ENCODE measurements at places on chromosomes 1 and 21.
A peak's percentile ranks its signal among the peaks of the same experiment; 100 is the strongest.

- peak; percentile 91 for DNase-seq
Observed at GRCh38 chr1:16612332-16613172, 812 bp downstream of the NBPF1 start.

DNA sequence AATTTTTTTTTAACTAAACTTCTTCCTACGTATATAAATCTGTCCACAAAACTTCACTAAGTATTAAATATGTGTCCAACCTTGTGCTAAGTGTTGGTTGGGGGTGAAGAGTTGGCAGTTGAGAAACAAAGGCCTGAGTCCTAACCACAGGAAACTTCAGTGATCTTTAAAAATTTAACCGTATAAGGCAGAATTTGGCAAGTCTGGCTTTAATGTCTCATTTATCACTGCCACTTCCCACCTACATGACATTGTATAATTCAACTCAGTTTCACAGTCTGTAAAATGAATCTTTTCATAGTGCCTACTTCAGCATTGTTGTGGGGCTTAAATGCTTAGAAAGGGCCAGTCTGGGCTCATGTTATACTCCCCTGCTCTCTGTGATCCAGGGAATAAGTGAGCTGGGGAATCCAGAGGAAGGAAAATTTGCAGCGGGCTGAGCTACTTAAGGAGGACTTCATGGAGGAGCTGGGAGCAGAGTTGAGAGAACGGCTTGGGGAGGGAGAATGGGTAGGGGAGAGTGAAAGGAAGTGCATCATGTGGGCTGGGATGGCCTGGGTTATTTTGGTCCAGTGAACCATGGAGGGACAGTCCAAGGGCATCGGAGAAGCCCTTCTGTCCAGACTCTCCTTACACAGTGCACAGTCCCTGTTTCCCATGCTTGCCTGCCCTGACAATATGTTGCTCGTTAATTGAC lies 14.5 kb downstream of the IFNAR2 start:
- no peak for DNase-seq

GRCh38 chr1:54309631-54310366 lies 96.4 kb downstream of the SSBP3 start:
- no peak for DNase-seq

GRCh38 chr1:204920511-204920910 lies 49.8 kb downstream of the NFASC start:
- no peak for DNase-seq

GRCh38 chr1:113217447-113218208 lies 144.6 kb downstream of the LRIG2 start:
- DNase-seq: no peak

DNA sequence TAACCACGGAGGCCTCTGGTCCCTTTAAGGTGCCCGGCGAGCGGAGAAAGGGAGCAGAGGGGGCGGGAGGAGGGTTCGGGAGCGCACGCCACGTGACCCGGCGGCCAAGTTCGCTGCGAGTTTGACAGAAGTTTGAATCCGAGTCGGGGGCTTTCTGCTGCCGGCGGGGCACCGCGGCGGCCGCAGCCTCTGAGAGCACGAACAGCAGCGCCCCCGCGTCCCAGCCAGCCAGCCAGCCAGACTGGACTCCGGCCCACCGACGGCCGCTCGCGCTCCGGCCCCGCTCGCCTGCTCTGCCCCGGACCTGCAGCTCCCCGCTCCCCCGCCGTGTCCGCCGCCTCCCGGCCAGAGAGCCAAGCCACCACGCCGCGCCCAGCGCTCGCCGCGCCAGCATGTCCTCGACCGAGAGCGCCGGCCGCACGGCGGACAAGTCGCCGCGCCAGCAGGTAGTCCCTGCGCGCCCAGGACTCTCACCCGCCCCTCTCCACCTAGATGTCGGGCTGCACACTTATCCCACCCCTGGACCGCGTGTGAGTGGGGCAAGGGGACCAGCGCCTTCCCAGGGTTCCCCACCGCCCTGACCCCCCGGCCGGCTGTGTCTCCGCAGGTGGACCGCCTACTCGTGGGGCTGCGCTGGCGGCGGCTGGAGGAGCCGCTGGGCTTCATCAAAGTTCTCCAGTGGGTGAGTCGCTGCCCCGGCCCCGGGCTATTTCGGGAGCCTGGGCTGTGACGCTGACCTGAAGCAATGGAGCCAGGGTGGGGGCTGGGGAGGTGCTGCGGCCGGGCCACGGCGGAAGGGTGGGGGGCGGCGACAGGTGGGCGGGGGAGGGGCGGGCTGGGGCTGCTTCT lies at the start of gene SYPL2:
Gene SYPL2, plus strand, starts transcription at position 95 of the 849 bp plus-strand sequence. Its CDS starts 298 bp downstream, at position 393.
- no peak for DNase-seq

- no peak for DNase-seq
Observed at GRCh38 chr1:231155808-231156207, 6.0 kb upstream of the TRIM67 start.

GRCh38 chr1:119101563-119101962 lies 38.9 kb downstream of the WARS2 start:
- no peak for DNase-seq

DNA sequence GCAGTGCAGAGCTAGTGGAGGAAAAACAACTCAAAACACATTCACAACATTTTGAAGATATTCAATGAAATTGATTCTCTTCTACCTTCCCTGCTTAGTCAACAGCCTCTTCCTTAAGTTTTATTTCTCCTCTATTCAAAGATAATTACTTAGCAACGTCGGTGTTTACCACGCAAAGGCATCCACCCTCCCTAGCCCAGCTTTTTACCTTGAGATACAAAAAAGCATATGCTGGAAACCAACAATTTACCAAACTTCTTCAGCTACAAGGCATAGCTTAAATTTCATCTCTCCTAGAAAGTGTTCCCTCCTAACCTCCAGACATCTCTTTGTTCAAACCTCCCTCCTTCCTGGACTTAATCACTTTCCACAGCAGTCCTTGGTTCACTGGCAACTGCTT lies 102.8 kb upstream of the SOD1 start:
- no peak for DNase-seq

- DNase-seq: no peak
Observed at GRCh38 chr1:151855933-151856332, 2.4 kb upstream of the THEM5 start.

GRCh38 chr1:25619101-25619890 lies 2.7 kb downstream of the MAN1C1 start:
- DNase-seq: no peak

DNA sequence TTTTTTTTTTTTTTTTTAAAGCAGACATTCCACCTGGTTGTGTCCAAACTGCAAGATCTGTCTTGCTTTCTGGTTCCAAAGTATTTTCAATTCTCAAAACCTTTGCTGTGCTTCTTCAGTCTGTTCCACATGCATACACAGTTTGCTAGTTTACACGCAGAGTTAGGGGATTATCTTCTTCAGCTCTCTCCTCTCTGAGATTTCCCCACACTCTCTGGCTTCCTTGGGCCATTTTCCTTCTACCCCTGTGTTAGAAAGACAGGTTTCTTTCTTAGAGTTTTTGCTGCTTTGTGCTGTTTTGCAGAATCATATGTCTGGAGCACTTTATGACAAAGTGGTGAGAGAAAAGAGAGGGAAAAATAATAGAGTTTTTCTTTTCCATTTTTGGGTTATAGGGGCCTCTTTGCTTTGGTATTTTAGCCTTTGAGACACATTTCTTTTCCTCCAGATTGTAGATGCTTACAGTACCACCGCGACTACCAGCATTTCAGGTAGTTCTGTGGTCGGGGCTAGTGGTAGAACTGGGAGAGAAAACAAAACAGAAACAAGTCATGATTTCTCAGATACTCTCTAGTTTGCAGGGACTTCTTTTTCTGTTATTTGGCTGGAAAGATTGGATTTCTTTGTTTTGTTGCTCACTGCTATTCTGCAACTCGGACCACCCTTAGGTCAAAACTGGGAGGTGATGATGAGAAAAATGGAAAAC lies 66.3 kb downstream of the RABGAP1L start:
- DNase-seq: no peak

- no peak for DNase-seq
Observed at GRCh38 chr1:225909477-225909876, 14.6 kb downstream of the PYCR2 start.

DNA sequence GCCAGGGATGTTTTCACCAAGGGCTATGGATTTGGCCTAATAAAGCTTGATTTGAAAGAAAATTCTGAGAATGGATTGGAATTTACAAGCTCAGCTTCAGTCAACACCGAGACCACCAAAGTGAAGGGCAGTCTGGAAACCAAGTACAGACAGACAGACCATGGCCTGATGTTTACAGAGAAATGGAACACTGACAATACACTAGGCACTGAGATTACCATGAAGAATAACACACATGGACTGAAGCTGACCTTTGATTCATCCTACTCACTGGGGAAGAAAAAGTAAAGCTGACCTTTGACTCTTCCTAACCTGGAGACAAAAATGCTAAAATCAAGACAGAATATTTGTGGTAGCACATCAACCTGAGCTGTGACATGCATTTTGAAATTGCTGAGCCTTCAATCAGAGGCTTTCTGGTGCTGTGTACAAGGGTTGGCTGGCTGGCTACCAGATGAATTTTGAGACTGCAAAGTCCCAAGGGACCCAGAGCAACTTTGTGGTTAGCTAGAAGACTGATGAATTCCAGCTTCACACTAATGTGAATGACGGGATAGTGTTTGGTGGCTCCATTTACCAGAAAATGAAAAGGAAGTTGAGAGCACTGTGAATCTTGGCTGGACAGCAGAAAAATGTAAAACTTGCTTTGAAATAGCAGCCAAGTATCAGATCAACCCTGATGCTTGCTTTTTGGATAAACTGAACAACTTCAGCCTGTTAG lies 190.4 kb upstream of the KCTD3 start:
- no peak for DNase-seq

- DNase-seq: no peak
Observed at GRCh38 chr1:156508955-156509234, 8.3 kb upstream of the MEF2D start.

GRCh38 chr1:80155371-80155770 lies 1148.8 kb upstream of the ADGRL4 start:
- no peak for DNase-seq

- DNase-seq: peak; percentile 56
Observed at GRCh38 chr1:32063261-32063681, 9.5 kb upstream of the TMEM39B start.

- DNase-seq: no peak
Observed at GRCh38 chr1:32684167-32684811, 18.3 kb downstream of the SYNC start.

DNA sequence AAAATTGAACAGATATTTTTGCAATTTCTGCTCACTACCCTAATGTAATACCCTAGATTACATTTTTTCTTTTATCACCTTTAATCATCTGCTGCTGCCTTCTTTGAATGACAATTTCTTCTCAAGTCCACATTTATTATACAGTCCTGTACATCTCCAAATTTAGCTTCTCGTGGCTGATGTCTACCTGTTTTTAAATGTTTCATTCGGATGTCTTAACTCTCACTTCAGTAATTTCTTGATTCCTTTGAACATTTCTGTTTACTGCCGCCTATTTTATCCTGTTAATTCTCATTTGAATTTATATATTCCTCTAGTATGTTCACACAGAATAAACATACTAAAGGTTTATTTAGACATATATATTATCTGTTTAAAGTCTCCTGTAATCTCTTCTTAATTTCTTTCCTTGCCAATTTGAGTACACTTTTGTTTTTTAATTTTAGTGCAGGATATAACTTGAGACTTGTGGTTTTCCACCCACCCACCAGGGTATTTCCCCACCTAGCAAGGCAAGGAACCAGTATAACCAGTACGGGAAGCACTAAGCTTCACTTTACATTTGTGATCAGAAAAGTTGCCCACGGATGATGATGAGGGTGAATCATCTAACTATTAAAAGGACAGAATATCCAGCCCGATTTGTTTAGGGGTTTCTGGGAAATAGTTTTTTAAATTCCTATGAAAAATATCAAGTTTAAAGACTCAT lies 12.7 kb downstream of the INSL5 start:
- peak; percentile 63 for DNase-seq

DNA sequence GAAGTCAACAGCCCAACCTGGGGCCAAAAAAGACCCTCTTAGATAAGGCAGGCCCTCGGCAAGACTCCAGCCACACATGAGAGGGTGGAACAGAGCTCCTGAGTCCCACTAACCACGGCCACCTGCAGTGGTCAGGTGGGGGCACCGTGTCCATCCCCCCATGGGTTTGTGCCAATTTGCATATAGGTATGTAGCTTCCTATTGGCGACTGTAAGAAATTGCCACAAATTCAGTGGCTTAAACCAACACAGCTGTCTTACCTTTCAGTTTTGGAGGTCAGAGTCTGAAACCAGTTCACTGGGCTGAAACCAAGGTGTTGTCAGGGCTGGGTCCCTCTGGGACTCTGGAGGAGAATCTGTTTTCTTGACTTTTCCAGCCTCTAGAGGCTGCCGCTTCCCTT lies 59.3 kb downstream of the COL18A1 start:
- no peak for DNase-seq

GRCh38 chr1:235838021-235838420 lies 28.7 kb downstream of the LYST start:
- no peak for DNase-seq

Data from inflammatory macrophage treated with lipopolysaccharide for 1 hour (primary cell).